ENCODE measurements at places on chromosomes 3 and 15. TPM values are rescaled to one million over a fixed set of nuclear protein-coding genes. Genes with fewer than 3 reads are reported as not detected.

The SLC24A5 gene
- not detected for total RNA-seq

The HEXA gene
- 23.8 TPM for total RNA-seq

The GP5 gene
- total RNA-seq, result under 0.01 TPM

The EXD1 gene
- total RNA-seq, result 0.25 TPM

The ZNF620 gene
- 9.3 TPM for total RNA-seq

The SLC22A13 gene
- under 0.01 TPM for total RNA-seq

The CIP2A gene
- total RNA-seq, result 15.0 TPM

The THSD4 gene
- total RNA-seq, result 3.0 TPM

The SNX1 gene
- 26.8 TPM for total RNA-seq

The GPR27 gene
- 34.2 TPM for total RNA-seq

The CHRNB4 gene
- 0.98 TPM for total RNA-seq

The CCDC39 gene
- total RNA-seq, result 0.49 TPM

The CYP1A1 gene
- 0.25 TPM for total RNA-seq

The KBTBD13 gene
- not detected for total RNA-seq

The GRAMD1C gene
- total RNA-seq, result 6.4 TPM

The TKT gene
- total RNA-seq, result 95.1 TPM

The PLSCR5 gene
- 0.25 TPM for total RNA-seq

The SNX4 gene
- total RNA-seq, result 68.6 TPM

The SUCLG2 gene
- 7.4 TPM for total RNA-seq

The ADGRG7 gene
- total RNA-seq, result under 0.01 TPM

The LRRC31 gene
- total RNA-seq, result not detected

The FOXB1 gene
- not detected for total RNA-seq

The GATM gene
- 120 TPM for total RNA-seq

The SAMMSON gene
- total RNA-seq, result not detected
